ENCODE measurements at places on chromosomes 2 and 18.

- peak; percentile 14 for ATAC-seq
These were observed 6.3 kb downstream of the MEP1B start for GRCh38 chr18:32195881-32196815.

DNA sequence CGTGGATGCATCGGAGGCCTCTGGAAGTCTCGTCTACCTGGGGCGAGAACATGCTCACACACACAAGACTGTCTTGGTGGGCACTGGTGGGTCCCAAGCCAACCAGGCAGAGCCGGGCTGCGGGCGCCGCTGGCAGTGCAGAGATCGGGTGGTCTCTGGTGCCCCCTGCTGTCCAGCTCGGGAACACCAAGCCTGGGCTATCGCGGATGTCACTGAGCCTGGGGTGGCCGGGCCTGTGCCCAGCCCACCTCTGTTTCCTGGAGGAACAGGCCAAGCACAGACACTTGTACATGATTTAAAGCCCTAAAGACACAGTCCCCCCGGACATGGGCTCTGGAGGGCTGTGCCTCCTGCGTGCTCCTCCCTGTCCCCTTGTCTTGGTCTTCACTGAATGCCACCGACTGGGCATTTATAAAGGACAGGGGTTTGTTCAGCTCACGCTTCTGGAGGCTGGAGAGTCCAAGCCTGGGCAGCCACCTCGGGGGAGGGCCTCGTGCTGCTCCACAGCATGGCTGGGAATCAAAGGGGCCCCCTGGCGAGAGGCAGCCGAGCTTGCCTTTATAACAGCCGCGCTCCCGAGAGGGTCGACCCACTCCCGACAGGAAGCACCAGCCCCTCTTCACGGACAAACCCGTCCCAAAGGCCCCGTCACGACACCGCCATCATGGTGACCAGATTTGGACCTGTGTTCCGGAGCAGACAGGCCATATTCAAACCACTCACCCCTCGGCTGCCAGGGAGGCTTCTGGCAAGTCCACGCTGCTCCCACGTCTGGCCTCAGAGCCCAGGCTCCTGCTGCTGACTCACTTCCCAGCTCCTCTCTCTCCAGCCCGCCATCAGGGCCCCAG is 3.6 kb upstream of the OTOS start:
- peak; percentile 83 for ATAC-seq

GRCh38 chr2:73246850-73247249 is 12.7 kb downstream of the CCT7 start:
- ATAC-seq, result no peak

GRCh38 chr2:188399159-188399558 is 107.5 kb downstream of the GULP1 start:
- no peak for ATAC-seq

- ATAC-seq, result no peak
These were observed 69.4 kb downstream of the PXDN start for GRCh38 chr2:1674766-1675397.

DNA sequence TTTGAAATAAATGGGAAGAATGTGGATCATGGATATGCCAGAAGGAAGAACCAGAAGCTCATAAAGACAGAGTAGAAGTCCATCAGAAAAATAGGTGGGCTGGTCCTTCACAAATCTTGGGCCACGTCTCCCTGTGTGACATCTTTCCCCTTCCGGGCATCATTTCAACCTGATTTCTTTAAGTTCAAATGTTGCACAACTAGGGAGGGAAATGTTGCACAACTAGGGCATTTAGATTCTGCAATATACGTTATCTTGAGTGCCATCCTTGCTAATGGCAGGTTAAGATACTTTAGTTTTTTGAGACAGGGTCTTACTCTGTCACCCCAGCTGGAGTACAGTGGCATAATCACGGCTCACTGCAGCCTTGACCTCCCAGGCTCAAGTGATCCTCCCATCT is 129.6 kb downstream of the CERS6 start:
- ATAC-seq, result no peak

DNA sequence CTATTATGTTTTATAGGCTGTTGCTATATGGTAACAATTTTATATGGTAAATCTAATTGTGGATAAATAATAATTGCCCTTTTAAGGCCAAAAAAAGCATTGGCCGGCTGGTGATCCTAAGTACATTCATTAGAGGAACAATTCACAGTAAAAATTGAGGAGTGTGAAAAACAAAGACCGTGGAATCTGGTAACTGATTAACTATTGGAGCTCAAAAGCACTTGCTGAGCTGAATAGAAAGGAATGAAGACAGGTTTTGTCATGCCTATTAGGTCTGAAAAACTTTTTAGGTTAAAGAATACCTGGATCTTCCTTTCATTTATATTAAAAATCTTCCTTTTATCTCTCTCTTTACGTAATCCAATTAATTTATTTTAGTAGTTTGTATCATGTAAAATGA is 18.5 kb upstream of the RBBP8 start:
- no peak for ATAC-seq

- ATAC-seq, result no peak
These were observed 5.5 kb downstream of the CCDC102B start for GRCh38 chr18:68803356-68803755.

GRCh38 chr18:45164551-45164950 is 450.7 kb upstream of the SLC14A2 start:
- ATAC-seq, result no peak

GRCh38 chr2:18690342-18690741 is 101.0 kb upstream of the NT5C1B start:
- no peak for ATAC-seq

DNA sequence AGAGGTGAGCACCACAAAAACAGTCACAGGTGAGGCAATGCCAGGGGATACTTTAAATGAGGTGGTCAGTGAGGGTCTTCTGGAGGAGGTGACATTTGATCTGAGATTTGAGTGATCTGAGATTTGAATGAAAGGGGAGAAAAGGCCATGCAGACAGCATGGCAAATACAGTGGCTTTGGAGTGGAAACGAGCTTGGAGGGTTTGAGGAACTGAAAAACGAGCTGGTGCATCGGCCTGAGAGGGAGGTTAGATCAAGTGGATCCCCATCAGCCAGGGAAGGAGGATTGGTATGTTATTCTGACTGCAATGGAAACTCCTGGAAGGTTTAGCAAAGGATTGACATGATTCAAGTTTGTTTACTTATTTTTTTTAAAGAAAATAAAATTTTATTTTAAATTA is 245.1 kb downstream of the KCNS3 start:
- ATAC-seq, result peak; percentile 58

DNA sequence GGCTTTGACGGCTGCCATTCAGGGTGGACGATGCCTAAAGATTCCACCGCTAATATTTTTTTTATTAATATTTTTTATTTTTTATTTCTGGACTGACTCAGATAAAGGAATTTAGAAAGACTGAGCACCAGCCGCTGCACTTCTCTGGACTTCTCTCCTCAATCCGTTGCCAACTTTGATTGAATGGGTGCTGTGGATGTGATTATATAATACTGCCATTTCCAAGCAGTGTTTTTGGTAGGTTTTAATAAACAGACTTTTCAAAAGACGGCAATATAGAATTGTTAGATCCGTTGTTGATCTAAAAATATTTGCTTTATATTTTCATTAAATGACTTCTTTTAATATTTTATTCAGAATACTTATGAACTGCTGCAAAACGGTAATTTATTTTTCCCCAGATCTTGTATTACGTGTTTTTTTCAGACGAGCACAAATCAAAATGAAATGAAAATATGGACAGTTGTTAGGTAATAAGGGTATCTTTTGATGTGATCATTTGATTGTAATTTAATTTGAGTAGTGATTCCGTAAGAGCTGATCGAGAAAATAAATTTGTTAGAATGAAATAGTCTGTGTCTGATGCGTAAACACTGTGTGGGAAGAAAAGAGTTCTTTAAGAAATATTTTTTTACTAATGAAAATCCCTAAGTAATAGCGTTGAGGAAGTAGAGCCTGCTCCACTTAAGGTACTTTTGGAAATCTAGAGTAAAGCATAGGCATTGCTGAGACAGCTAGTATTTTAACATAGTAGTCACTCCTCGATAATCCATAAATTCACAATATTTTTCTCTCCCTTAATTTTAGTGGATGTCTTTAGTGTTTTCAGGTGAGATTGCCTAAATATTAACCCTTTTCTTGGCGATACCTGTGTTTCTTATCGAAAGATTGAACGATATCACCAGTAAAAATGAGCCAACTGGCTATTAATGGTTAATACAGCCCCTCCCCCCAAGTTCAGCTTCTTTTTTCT is 4.4 kb downstream of the POU3F3 start:
- no peak for ATAC-seq

GRCh38 chr18:68391801-68392200 is 323.1 kb downstream of the TMX3 start:
- ATAC-seq, result no peak

DNA sequence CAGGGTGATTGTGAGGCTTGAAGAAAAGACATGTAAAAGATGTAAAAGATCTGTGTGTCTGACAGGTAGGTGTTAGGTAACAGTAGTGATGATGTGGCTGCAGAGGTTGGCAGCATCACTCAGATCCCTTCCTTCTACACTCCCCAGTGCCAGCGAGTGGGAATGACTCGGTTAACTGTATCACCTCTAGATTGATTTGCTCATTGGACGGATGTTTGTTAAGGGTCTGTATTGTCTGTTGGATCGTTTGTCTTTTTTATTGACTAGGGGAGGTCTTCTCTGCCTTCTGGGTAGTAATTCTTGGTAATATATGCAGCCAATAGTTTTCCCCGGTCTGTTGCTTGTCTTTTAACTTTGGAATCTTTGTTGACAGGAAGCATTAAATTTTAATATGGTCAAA is 44.8 kb upstream of the CNGA3 start:
- no peak for ATAC-seq

- no peak for ATAC-seq
These were observed 155.8 kb downstream of the RHBDD1 start for GRCh38 chr2:226991663-226992062.

DNA sequence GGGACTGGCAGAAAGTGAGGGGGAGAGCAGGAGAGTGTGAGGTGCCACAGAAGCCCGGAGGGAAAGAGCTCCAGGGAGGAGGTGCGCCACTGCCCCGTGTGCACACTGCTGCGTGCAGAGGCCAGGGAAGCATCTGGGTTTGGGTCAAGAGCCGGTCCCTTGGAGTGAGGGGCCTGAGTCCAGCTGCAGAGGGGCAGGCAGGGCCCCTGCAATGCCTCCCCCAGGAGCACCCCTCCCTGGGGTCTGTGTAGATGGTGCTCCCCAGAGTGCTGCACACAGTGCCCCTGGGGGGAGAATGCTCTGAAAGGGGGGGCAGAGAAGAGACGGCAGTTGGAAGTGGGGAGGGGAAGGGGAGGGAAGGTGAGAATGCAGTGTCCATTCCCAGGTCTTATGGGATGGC is 3.7 kb upstream of the LIMS2 start:
- peak; percentile 13 for ATAC-seq

DNA sequence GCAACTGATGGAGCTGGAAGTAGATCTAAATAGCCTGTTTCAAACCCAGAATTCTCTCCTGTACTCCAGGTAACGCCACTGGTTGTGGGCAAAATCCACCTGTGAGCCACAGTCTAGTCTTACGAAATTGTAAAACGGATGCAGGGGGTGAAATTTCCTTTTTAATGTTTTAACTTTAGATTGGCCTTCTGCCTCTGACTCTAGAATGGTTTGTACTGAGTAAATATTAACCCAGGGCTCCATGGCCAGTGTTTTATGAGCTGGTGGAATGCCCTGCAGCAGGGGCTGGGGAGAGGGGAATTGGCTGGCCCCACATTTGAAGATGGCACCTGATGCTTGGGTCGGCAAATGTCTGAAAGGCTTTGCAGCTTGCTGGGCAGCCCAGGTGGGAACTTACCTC is 156.6 kb downstream of the MYCN start:
- no peak for ATAC-seq

- ATAC-seq, result no peak
These were observed 13.1 kb upstream of the SCN1A start for GRCh38 chr2:166140932-166141331.

- ATAC-seq, result no peak
These were observed 257.3 kb downstream of the STK39 start for GRCh38 chr2:167990062-167990461.

DNA sequence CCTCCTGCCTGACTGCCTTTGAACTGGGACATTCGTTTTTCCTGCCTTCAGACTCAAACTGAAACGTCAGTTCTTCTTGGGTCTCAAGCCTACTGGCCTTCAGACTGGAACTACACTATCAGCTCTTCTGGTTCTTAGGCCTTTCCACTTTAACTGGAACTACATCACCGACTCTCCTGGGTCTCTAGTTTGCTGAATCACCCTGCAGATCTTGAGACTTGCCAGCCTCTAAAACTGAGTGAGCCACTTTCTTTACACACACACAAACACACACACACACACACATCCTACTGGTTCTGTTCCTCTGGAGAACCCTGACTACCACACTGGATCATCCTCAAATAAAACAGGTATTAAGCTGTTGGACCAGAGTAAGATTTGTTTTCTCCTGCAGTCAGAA is 46.7 kb upstream of the ATL2 start:
- no peak for ATAC-seq

GRCh38 chr2:20599861-20600461 is 50.9 kb downstream of the HS1BP3 start:
- no peak for ATAC-seq

DNA sequence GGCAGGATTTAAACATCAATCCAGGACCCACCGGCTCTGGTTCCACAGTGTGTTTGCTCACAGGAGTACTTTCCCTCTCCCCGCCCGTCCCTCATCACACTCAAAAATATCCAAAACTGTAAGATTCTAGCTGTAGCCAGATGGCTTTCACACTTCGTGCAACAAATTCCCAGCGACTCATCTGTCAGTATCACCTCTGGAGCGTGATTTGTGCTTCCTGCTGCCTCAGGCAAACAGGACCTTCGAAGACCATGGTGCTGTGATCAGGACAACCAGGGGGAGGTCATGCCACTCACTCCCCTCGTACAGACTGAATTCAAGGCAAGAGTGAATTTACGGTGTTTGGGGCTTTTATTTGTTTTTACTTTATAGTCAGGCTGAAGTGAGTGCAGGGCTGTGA is 154.5 kb upstream of the PID1 start:
- no peak for ATAC-seq

DNA sequence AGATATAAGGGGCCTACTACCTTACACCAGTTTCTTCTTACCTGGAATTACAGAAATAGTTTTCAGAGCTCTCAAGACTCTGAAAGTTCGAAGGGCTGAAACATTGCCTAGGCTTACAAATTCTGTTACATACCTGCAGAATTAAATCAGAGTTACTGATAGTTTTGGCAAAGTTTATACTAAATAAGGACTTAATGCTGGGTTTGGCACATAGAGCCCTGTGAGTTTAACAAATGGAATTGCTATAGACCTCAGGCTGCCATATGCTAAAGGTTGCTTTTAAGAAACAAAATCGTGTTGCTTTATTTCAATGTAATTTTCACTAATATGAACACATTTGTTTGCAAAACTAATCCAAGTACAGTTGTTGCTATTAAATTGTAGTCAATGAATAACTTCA is 40.1 kb downstream of the SCN3A start:
- ATAC-seq, result no peak

Measured in stimulated activated memory B cell treated with anti-CD40 and anti-IgM and Interleukin-4, amounts not matched to agents 10 μg/mL and 1 μg/mL and 100 μg/mL, for 72 hours (primary cell).